ENCODE measurements at places on chromosomes 4 and X. TPM values are rescaled to one million over a fixed set of nuclear protein-coding genes. Genes with fewer than 3 reads are reported as not detected.

CSAG1 gene
- not detected for total RNA-seq

RAI2 gene
- total RNA-seq, result 0.13 TPM

ATP11C gene
- 61.3 TPM for total RNA-seq

HTN1 gene
- total RNA-seq, result not detected

SHROOM3 gene
- total RNA-seq, result 7.2 TPM

- no peak for DNase-seq
- no peak overlapping the region for H3K27ac ChIP-seq
- H3K4me3 ChIP-seq, result peak overlapping the region; percentile 82
- H3K4me1 ChIP-seq, result peaks cover 20% of the 10 kb centered on the region
Observed at GRCh38 chr4:70704931-70705182, 16.5 kb downstream of the UTP3 start.

DNA sequence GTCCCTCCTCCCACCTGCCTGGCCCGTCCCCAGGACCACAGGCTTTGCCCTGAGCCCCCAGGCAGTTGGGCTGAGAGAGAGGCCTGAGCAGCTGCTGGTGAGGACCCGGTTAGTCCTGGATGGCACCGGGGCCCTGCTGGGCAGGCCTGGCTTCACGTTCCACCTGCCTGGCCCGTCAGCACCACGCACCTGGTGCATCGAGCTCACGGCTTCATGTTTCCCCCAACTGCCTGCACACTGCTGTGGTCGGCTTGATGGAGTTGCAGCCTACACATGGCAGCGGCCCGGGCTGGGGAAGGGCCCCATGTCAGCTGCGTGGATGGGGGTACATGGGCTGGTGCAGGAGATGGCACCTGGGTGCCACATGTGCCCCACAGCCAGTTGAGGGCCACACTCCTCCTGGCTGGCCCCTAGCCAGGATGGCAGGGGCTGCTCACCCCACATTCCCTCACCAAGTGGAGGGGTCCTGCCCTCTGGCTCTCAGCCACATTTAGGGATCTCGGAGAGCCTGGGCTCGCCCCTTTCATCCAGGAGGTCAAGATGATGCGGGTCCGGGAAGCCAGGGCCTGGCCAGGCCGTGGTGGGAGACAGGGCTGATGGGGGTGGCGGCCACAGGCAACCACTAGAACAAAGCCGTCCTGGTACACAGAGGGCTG lies 28.5 kb downstream of the NKX1-1 start:
- no peak overlapping the region for H3K4me3 ChIP-seq
- H3K4me1 ChIP-seq, result no peaks in the 10 kb centered on the region

DNA sequence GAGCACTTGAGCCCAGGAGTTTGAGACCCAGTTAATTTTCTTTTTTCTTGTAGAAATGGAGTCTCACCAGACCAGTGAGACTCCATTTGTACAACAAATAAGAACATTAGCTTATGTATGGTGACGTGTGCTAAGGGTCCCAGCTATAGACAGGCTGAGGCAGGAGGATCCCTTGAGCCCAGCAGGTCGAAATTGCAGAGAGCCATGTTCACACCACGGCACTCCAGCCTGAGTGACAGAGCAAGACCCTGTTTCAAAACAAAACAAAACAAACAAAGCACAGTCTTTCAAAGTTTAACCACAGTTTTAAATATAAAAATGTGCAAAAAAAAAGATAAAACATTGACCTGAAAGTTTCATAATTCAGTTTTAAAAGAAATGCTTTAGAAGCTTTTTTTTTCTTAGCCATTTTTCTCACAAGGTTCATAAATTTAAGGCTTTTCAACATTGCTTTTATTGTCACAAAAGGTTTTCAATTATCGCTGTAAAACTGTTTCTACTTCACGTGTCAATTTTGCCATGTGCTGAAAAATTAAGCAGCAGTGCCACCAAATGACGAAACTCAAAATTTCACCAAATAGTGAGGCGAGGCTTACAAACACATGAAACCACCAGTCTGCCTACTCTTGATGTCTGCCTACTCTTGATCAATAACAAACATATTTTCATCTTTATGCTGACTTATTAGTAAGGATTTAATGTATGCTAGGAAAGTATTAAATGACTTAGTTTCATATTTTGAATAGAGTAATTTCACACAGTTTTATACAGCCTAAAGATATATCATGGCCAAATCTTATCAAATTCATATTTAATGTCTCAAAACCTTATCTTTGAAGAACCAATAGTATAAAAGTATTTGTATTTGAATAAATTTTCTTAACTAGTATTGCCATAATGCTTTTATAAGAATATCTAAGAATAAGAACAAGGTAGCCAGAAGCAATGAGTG lies 126.3 kb downstream of the NEK1 start:
- H3K27ac ChIP-seq, result no peak overlapping the region
- H3K4me3 ChIP-seq, result no peak overlapping the region
- no peaks in the 10 kb centered on the region for H3K36me3 ChIP-seq
- H3K27me3 ChIP-seq, result no peaks in the 10 kb centered on the region

GRCh38 chr4:76011018-76011670 lies 3.8 kb upstream of the CXCL9 start:
- H3K27me3 ChIP-seq, result no peaks in the 10 kb centered on the region
- DNase-seq, result no peak
- H3K27ac ChIP-seq, result no peak overlapping the region
- no peaks in the 10 kb centered on the region for H3K4me1 ChIP-seq
- no peak overlapping the region for H3K4me3 ChIP-seq

DNA sequence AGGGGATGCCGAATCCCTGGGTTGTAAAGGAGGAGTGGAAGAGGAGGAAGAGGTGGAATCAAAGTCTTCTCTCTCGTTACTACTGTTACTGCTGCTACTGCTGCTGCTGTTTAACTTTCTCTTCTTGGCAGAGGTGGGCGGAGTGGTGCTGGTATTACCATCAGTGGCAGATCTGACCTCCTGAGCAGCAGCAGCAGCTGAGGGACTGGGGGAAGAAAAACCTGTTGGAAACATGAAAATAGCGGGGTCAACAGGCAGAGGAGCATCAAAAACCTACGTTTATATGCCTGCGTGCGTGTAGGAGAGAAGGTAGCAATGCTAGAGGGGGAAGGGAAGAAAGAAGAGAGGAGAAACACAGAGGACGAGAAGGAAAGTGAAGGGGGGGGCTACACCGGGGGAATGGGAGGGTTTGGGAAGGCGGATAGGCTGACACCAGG lies 339 bp downstream of the CUL4B start:
- peaks cover 6% of the 10 kb centered on the region for H3K36me3 ChIP-seq
- peak overlapping the region; percentile 99 for H3K4me3 ChIP-seq
- peaks cover 12% of the 10 kb centered on the region for H3K4me1 ChIP-seq
- no peaks in the 10 kb centered on the region for H3K27me3 ChIP-seq
- peak; percentile 24 for DNase-seq

- no peak overlapping the region for H3K4me3 ChIP-seq
- no peaks in the 10 kb centered on the region for H3K4me1 ChIP-seq
- DNase-seq, result no peak
- no peaks in the 10 kb centered on the region for H3K36me3 ChIP-seq
- H3K27ac ChIP-seq, result no peak overlapping the region
Observed at GRCh38 chr4:60962286-60962685, 237.8 kb upstream of the ADGRL3 start.

GRCh38 chrX:78944351-78944750 lies 840 bp upstream of the P2RY10 start:
- no peaks in the 10 kb centered on the region for H3K36me3 ChIP-seq
- no peak overlapping the region for H3K4me3 ChIP-seq
- H3K27ac ChIP-seq, result no peak overlapping the region

DNA sequence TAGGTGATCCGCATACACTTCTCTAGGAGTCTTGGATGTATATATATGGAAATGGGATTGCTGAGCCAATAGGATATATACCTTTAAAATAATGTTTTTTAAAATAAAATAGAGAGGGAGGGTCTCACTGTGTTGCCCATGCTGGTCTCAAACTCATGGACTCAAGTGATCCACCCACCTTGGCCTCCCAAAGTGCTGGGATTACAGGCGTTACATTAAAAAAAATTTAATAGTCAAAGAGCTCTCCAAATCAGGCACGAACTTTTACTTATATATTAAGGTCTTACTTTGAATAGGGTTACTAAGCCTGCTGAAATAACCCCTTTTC lies 109.0 kb downstream of the GNL3L start:
- peaks cover 4% of the 10 kb centered on the region for H3K4me1 ChIP-seq
- DNase-seq, result no peak
- no peaks in the 10 kb centered on the region for H3K27me3 ChIP-seq
- H3K36me3 ChIP-seq, result no peaks in the 10 kb centered on the region
- peak overlapping the region; percentile 97 for H3K27ac ChIP-seq
- peak overlapping the region; percentile 65 for H3K4me3 ChIP-seq
